ENCODE measurements at places on chromosomes 12 and 14.

DNA sequence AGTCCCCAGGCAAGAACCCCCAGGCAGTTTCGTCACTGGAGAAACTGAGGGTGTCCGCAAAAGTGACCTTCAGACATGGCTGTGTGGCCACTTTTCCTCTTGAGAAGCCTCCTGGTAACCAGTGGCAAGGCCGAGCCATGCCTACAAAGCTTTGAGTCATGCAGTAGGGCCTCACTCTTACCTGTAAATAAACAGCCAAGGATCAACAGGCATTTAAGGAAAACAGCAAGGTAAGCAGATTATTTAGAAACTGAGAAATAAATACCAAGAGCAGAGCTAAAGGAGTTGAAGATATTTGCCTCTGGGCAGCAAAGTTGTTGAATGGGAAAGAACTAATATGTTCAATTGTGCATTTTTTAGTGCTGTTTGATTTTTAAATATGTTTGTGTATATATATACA lies 141.0 kb upstream of the BCL2L14 start:
- no peak for DNase-seq

- no peak for DNase-seq
Observed at GRCh38 chr12:124147027-124147426, 147.9 kb upstream of the RFLNA start.

DNA sequence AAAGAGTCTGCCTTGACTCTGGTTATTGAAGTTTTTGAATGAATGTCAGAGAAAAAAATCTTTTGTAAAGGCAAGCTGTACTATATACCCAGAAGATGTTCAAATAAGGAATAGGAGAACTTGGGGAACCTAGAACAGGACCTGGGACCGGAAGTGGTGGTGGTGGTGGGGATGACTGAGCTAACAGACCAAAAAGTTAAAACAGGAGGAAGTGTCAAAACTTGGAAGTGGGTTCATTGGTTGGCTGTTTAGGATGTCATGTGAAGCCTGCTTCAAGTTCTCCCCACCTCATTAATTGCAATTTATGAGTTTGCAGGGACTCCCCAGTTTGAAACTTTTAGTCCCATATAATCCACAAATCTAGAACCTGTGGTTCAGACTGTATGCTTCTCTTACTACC lies 26.2 kb downstream of the PLXNC1 start:
- peak; percentile 56 for DNase-seq

GRCh38 chr12:127401005-127401404 lies 866.0 kb upstream of the TMEM132C start:
- DNase-seq = no peak

DNA sequence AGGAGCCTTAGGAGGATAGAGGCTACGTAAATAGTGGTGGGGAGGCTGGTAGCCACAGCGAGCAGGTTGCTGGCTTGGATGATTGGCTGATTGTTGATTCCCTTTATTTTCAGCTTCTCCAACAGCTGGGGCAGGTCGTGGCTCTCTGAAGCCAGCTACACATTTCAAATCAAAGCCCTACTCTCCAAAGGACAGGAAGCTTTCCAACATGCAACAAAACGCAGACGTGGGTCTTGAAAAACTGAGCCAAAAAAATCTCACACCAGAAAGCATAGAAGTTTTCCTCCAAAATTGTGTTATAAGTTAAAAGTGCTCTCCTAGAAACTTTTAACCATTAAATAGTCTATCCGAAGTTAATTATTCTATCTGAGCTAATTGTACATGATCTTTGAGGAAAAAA lies 37.6 kb upstream of the PRICKLE1 start:
- no peak for DNase-seq

DNA sequence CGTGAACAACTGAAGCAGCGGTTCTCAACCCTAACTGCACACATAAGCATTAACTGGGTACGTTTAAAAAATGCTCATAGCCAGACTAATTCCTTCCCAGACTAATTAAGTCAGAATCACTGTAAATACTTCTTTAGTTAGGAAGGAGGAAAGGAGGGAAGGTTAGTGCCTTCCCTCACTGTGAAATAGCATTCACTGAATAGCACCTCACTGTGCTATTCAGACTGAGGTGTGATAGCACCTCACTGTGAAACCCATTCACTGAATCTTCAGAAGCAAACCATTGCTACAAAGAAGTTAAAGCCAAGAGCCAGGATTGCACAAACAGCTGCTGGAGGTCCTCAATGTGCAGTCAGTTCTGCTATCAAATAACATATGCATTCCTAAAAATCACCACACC lies 58.8 kb downstream of the RTN1 start:
- no peak for DNase-seq

Measured in activated CD4-positive, alpha-beta T cell treated with anti-CD3 and anti-CD28 coated beads, Interleukin-2, amount 10 ng/mL, durations not matched to agents 7 days and 5 days (primary cell).